ENCODE measurements at places on chromosomes 2 and 18.

- DNase-seq = peak; percentile 58
Measured at GRCh38 chr18:49447810-49448745, 12.4 kb downstream of the DYM start.

GRCh38 chr2:197706839-197707207 is 1.7 kb downstream of the MARS2 start:
- no peak for DNase-seq

DNA sequence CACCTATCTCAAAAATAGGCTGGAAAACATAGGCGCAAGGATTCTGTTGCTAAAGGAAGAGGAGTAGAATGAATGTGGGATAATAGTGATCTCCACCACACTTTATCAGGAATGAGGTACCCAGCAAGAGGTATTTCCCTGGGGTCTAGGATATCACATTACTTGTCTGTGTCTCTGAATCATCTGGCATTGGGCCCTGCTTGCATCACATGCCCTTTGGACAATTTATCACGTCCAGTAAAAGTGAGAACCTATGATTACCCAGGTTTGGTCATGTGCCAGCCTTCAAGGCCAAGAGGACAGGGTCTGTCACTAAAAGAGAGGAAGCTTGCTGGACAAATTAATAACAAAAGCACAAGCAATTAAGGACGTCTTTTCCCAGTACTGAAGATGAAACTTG is 11.4 kb upstream of the TRAPPC8 start:
- DNase-seq = no peak

DNA sequence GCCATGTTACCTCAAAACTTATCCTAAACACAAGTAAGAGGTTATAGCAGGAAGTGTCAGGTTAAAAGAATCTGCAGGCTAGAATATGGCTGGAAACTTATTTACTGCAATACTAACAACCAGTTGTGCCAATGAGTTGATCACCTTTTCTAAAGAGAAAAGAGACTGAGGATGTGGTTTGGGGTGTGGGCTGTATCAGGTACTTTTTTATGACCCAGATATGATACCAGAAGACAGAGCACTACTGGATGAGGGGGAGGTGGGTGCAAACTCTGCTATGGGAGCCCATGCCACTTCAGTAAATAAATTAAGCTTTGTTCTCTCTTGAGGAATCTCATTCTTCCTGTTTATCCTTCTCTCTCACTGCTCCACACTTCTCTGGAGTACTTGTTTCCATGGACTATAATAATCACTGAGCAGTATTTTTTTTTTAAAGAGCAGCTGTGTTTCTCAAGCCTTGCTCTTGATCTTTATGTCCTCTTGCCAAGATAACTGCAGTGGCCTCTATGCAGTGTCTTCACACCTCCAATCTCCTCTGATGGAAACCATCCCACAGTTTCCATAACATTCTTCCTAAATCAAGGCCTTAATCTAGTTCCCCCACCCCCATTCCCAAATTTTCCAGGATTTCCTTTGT is 51.2 kb upstream of the NOSTRIN start:
- peak; percentile 70 for DNase-seq

GRCh38 chr2:129167456-129167855 is 812.0 kb upstream of the RAB6C start:
- no peak for DNase-seq

- no peak for DNase-seq
Measured at GRCh38 chr18:6222271-6222670, 192.4 kb downstream of the L3MBTL4 start.

- no peak for DNase-seq
Measured at GRCh38 chr18:77305676-77306075, 56.0 kb downstream of the GALR1 start.

GRCh38 chr2:148527488-148528340 is 116.8 kb upstream of the EPC2 start:
- peak; percentile 26 for DNase-seq

- no peak for DNase-seq
Measured at GRCh38 chr18:22318745-22319407, 98.8 kb downstream of the CTAGE1 start.

- DNase-seq = peak; percentile 72
Measured at GRCh38 chr2:11753886-11754699, 7.7 kb downstream of the LPIN1 start.

GRCh38 chr2:170712653-170713542 is 2.2 kb upstream of the SP5 start:
- no peak for DNase-seq

DNA sequence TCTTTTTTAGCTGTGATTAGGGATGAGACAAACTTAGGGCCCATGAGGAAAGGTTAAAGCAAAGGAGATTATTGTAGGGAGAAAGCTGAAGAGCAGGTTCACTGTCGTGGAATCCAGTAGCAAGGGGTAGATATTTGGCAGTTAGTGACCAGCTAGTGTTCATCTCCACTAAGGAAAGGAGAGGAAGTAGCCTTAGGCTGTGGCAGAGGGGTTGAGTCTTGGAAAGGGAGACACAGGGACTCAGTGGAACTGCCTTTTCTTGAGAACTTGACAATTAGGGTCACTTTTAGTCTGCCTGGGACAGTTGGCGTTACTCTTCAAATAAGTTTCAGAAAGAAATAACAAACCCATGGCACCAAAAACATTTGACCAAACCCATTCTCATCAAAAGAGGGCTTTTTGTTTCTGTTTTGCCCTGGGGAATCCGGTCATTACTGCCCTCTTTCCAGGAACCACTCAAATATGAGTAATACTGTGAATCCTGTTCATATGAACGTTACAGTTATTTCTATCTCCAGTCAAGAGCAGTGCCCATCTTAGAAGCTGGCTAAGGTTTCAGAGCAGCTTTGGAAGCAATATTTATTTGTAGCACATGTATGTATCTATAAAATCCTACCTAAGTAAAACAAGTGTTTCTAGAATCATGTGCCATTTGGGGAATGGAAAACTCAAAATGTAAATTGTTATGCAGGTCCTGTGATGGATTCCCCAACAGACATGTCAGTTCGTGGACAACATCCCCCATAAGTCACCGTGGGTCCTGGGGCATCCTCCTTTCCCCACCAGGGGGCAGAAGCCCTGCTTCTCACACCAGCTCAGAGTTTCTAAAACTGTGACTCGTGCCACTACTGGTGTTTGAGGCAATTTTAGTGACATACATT is 77.3 kb upstream of the PHLPP1 start:
- peak; percentile 31 for DNase-seq

DNA sequence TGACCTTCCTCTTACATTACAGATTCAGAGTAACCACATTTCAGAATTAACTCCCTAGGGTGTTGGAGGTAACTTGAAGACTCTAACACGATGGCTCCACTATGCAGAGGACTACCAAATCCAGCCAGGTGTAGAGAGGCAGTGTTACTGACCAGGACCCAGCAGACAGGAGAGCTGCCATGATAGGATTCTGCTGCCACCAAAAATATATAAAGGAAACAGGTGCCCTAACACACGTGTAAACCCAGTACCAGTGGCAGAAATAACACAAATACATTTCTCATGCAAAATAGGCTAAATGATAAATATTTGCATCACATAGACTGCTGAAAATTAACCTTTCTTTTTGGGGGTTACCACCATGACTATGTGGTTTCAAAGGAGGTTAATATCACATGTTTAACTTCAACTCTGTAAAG is 7.0 kb downstream of the ZBTB14 start:
- DNase-seq = no peak

DNA sequence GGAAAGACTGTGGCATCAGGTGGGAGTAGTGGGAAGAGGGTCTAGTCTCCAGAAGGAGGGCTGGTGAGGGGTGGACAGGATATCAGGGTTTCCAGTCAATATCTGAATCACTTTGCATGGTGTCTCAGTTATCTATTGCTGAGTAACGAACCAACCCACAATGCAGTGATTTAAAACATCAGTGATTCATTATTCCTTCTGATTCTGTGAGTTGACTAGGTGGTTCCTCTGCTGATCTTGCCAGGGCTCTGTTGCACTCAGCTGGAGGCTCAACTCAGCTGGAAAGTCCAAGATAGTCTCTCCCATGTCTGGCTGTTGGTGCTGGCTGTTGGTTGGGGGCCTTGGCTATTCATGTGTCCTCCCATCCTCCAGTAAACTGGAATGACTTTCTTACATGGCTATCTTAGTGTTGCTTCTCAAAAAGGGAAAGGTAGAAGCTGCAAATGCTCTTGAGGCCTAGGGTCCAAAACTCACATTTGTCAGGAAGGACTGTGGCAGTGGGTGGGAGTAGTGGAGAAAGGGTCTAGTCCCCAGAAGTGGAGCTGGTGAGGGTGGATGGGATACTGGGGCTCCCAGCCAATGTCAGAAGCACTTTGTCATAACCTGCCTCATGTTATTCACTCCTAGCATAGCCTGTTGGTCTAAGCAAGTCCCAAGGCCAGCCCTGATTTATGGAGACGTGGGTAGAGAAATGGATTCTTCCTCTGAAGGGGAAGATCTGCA is 13.9 kb downstream of the IL1F10 start:
- no peak for DNase-seq

- DNase-seq = no peak
Measured at GRCh38 chr18:48151421-48152065, 221.1 kb upstream of the SMAD2 start.

- DNase-seq = no peak
Measured at GRCh38 chr18:32674491-32674890, 98.3 kb downstream of the KLHL14 start.

Data from CD4-positive, alpha-beta T cell treated with Interleukin-6 at 100 ng/mL for 8 hours (primary cell).